Activated CD4-positive, alpha-beta T cell treated with anti-CD3 and anti-CD28 coated beads, Interleukin-2, amount 50 U/mL, for 1 hour (primary cell): ENCODE measurements at places on chromosomes 2 and 18.

DNA sequence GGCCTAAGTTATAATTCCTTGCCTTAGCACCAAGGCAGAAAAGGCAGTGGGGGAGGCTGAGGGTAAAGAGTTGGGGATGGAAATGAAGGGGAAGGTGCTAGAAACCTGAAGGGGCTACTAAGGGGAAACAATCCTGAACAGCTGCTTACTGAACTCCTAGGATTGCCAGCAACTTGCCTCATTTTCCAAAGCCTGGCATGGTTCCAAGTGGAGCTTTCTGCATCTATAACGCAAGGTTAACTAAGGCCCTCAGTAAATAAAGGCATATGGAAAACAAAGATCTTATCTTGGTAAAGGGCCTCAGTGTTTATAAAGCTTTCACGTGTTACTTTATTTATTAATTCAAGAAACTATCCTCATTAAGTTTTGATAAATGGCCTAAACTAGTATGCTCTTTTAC is 10.9 kb downstream of the MEP1B start:
- DNase-seq: no peak

DNA sequence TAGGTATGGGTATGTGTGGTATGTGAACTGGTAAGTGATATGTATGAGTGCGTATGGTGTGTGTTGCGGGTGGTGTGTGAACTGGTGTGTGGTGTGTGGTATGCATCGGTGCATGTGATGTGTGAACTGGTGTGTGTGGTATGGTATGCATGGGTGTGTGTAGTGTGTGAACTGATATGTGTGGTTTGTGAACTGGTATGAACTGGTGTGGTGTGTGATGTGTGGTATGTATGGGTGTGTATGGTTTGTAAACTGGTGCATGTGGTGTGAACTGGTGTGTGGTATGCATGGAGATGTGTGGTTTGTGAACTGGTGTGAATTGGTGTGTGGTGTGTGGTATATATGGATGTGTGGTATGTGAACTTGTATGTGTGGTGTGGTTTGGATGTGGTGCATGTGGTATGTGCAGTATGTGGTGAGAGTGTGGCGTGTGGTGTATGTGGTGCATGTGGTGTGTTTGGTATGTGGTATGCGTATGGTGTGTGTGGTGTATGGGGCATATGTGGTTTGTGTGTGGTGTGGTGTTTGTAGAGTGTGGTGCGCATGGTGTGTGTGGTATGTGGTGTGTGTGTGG is 208.9 kb upstream of the TNP1 start:
- no peak for DNase-seq

- no peak for DNase-seq
Measured at GRCh38 chr2:141611-142010, 95.3 kb upstream of the FAM110C start.

- DNase-seq: no peak
Measured at GRCh38 chr2:136319237-136319636, 201.3 kb upstream of the CXCR4 start.

DNA sequence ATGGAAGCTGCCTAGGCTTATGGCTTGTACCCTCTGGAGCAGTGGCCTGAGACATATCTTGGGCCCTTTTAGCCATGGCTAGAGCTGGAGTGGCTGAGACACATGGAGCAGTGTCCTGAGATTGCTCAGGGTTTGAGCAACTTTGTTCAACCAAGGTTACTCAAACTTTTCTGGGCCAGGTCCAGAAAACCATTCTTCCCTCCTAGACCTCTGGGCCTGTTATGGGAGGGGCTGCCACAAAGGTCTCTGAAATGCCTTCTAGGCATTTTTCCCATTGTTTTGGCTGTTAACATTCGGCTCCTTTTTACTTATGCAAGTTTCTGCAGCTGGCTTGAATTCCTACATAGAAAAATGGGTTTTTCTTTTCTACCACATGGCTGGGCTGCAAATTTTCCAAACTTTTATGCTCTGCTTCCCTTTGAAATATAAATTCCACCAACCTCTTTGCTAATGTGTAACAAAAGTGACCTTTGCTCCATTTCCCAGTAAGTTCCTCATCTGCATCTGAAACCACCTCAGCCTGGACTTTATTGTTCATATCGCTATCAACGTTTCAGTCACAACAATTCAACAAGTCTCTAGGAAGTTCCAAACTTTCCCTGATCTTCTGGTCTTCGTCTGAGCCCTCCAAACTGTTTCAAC is 84.9 kb upstream of the MAP4K3 start:
- DNase-seq: no peak

GRCh38 chr2:131081190-131081589 is 12.1 kb downstream of the FAM168B start:
- no peak for DNase-seq

- DNase-seq: no peak
Measured at GRCh38 chr2:20977520-20978180, 66.2 kb downstream of the APOB start.

DNA sequence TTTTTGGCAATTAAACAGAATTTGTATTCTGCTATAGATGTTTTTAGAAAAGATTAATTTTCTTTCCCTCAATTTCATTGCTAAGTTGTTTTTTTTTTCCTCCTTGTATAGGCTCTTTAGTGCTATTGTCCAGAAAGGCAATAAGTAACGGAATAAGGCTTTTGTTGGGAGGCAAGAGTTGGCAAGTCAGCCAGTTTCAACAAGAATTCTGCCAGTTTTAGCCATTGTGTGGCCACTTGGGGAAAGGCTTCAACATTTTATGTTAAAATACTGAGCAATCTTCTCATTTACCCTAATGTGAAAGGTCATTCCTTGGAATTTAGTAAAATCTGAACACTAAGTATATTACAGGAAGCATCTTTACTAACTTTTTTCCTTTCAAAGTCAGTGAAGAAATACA is 9.6 kb downstream of the CALCRL start:
- no peak for DNase-seq

GRCh38 chr2:217270485-217271121 is 410.7 kb upstream of the TNP1 start:
- no peak for DNase-seq

GRCh38 chr2:63819765-63820717 is 21.7 kb upstream of the UGP2 start:
- DNase-seq: no peak

GRCh38 chr2:72080286-72081145 is 67.1 kb downstream of the CYP26B1 start:
- DNase-seq: no peak

GRCh38 chr2:179059026-179059700 is 9.2 kb upstream of the CCDC141 start:
- no peak for DNase-seq

- no peak for DNase-seq
Measured at GRCh38 chr2:191365089-191365488, 119.9 kb downstream of the MYO1B start.

DNA sequence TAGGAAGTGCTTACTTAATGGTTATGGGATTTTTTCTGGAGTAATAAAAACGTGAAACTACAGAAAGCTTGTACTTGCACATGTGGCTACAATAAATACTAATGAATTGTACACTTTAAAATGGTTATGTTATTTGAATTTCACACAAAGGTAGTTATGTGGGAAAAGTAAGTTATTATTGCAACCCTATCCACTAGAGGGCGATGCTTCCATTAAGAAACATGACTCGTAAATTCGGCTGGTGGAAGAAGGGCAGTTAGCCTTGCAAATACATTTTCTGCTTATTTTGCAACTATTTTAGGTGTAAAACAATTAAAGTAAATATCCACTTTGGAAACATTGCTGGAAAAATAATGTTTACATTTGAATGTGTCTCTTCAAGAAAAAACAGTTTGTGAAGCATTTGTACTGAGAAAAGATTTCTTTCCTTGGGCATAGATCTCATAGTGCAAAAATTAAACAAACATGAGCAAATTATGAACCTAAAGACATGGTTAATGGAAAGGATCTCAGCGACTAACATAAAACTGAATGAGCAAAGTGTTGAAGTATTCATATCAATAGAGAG is 68.1 kb upstream of the CSRNP3 start:
- DNase-seq: no peak

- no peak for DNase-seq
Measured at GRCh38 chr2:221581986-221582385, 9.9 kb upstream of the EPHA4 start.

GRCh38 chr2:120271711-120272379 is 19.2 kb downstream of the RALB start:
- DNase-seq: no peak

DNA sequence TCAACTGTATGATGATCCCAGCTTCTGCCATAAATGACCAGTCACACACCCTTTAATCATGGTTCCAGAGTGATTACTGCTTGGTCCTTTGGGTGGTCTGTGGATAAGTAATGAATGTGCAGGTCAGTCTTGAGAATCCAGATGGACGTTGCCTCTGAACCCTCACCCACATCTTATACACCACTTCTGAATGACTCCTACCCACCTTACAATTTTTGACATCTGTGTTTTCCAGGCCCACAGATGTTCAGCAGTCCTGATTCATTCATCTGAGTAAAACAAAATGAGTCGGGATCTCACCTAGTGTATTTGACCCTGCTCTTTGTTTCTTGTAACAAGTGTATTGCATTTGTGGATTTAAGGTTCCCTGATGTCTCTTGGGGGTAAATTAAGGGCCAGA is 194.1 kb upstream of the CCDC68 start:
- DNase-seq: no peak

DNA sequence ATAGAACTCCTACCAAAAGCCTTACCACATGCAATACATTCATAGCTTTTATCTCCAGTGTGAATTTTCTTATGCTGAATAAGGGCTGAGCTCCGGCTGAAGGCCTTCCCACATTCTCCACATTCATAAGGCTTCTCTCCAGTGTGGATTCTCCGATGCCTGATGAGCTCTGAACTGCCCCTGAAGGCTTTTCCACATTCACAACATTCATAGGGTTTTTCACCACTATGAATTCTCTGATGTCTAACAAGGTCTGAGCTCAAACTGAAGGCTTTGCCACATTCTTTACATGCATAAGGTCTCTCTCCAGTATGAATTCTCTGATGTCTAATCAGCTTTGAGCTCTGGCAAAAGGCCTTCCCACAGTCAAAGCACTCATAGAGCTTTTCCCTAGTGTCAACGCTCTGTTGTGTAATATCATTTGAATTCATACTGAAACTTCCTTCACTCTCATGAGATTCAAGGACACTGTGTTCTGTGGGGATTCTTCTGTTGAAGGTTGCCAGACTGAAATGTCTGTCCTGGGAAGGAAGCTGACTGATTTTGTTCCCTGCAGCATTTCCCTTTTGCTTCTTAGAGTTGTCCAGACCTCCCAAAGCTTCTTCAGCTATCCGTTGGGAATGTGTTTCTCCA is 12.9 kb downstream of the ZNF397 start:
- no peak for DNase-seq

DNA sequence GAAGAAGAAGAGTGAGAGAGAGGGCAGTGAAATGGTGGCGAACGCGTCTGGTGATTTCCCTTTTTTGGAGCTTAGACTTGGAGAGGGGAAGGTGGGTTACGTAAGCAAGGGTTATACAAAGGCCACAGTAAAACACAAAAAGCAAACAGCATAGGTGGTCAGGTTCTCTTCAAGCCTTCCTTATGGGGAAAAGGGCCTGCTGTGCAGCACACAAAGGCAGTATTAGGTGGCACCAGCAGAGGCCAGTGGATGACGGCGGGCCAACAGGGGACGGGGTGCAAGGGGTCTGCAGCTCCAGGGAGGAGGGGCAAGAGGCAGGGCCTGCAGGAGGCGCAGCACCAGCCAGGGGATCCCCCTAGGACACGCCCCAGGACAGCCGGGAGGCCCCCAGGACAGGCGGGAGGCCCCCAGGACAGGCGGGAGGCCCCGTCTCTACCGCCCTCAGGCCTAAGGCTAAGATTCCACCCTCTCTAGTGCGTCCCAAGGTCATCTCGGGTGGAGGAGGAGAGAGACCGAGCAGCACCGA is 32.6 kb upstream of the NPC1 start:
- no peak for DNase-seq

DNA sequence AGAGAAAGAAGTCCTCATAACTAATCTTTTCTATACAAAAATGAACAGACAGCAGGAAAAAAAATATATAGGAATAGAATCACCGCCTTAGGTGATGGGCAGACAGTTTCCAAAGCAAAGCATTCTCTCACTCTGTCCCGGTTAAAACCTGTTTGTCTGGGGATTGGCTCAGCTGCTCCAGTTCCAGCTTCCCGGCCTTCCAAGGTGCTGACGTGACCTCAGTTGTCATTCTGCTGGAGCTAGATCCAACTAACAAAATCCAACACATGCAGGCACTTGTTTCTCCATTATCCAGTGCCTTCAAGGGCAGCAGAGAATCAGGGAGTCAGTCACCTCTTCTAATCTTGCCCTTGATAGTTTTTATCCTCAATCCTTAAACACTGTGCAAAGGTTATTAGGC is 52.8 kb downstream of the IKZF2 start:
- no peak for DNase-seq

GRCh38 chr2:68292108-68292710 is 27.5 kb downstream of the CNRIP1 start:
- peak; percentile 1 for DNase-seq

DNA sequence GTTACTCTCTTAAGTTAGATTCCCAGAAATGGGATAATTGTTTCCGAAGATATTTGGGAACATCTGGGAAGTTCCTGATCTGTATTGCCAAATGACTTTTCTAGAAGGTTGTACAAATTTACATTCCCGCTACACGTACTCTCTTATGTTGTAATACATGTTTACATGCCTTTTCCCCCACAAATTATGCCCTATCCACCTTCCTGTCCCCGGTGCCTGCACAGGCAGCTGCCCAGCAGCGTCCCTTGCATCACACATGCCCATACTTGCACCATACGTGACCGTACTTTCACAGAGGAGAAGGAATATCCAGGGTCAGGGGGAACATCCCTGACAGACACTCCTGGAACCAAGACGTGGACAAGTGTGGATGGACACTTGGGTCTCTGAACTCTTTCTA is 24.2 kb upstream of the KLF11 start:
- DNase-seq: no peak

- DNase-seq: no peak
Measured at GRCh38 chr2:11408959-11409571, 56.9 kb downstream of the E2F6 start.

- DNase-seq: no peak
Measured at GRCh38 chr2:175626796-175627195, 375.3 kb downstream of the LNPK start.

DNA sequence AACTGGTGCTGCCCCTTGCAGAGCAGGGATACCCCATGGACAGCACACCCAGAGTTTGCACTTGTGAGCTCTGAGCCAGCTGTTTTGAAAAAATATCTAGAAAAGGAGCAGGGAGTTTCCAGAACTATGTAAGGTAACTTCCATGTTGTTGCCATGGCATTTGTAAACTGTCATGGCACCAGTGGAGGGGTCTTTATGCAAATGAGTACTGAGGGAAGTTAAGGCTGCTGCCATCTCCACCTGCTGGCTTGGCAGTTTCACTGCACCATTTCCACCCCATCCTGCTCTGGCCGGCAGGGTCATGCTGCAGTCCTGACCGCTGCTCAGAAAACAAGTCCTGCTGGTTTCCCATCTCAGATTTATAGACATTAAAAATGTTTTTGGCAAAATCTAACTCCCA is 52.3 kb upstream of the SNTG2 start:
- no peak for DNase-seq

GRCh38 chr2:76194031-76194775 is 483.5 kb upstream of the GCFC2 start:
- DNase-seq: no peak

DNA sequence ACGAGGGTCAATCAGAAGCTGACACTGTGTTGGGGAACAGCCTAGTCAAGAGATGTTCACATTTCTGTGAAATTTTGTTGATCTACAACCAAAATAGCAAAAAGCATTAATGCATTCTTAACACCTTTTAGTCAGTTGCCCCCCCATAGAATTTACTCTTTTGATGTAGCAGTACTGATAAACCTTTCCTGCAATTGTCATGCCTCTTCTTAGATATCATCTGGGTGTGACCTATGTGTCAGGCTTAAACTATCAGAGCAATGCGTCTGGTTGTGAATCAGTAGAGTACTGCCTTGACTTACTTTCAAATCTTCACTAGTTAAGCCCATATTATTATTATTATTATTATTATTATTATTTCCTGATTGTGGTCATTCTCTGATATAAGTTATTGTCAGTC is 61.9 kb downstream of the GREB1L start:
- no peak for DNase-seq
